ENCODE measurements at places on chromosomes 12 and 14.

DNA sequence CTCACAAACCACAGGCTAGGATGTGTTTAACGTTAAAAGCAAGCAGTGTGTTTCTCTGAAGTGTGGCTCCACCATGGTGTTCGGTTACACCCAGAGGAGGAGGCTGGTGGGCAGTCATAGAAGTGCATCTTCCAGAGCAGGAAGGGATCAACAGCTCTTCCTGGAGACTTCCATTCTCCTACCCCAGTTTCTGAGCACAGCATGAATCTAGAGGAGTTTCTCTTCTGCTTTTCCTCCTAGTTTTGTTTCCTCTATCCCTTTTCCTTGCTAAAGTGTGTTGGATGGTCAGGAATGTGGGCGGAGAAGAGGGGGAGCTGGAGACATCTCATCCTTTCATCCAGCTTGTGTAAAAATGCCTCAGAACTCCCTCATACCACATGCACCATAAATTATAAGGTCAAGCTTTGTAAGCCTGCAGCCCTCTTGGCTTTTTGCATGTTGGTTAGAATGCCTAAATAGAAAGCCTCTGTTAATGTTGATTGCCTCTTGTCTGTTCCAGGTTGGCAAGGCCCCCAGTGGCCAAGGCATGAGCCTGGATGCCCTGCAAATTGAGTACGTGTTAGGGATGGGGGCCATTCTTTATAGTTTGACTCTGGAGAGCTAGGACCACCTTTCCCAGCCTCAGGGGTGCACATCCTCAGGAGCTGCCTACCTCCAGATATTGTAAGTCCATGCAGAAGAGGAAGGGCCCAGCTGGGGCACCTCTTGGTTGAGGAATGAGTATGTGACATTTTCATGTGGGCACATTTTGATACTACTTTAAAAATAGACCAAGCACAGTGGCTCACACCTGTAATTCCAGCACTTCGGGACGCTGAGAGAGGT, 4.0 kb upstream of the CKAP4 start:
- DNase-seq, result no peak

DNA sequence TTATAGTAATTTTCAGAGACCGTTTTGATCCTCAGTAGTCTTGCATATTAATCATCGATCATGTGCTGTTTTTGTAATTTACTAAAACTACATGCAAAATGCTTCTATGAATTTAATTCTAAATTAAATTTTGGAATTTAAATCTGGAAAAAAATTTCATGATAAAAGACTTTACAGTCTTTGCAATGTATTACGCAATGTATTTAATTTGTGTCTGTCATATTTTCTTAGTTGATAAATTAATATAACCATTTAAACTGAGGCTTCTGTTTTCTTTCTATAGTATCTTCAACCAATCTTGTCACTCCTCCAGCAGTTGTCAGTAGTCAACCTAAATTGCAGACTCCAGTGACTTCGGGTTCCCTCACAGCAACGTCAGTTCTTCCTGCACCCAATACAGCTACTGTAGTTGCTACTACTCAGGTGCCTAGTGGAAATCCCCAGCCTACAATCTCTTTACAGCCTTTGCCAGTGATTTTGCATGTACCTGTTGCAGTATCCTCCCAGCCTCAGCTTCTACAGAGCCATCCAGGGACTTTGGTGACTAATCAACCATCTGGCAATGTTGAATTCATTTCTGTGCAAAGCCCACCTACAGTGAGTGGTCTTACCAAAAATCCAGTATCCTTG, 94.8 kb downstream of the ATF7IP start:
- no peak for DNase-seq

DNA sequence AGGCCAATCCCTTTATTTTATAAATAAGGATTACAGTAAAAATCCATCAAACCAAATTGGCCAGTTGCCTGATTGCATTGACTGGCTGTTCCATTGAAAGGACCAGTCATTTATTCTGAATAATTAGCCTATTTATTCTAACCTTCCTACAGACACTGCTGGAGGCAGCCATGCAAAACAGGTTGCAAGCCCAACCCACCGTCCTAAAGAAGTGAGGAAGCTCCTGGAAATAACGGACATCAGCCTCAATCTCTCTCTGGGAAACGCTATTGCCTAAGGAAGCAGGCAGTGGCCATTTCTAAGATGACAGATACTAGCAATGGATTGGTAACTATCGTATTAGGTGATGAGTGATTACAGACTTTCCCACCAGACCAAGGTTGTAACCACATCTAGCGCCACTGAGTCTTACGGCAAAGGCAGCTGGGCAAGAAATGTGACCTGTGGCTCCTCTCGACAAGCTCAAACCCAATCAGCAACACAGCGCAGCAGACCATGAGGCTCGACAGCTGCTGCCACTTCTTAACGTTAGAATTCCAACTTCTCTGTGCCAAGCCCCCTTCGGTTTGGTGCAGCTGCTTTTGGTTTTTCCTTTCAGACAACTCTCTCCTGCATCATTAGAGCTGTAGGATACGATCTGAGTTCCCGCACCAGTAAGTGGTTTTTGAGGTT, 134.2 kb downstream of the KCNK10 start:
- no peak for DNase-seq

- no peak for DNase-seq
These were observed 89.8 kb downstream of the PDZRN4 start for GRCh38 chr12:41277946-41278267.

- DNase-seq, result peak; percentile 71
These were observed 48.5 kb downstream of the SAV1 start for GRCh38 chr14:50619569-50620141.

DNA sequence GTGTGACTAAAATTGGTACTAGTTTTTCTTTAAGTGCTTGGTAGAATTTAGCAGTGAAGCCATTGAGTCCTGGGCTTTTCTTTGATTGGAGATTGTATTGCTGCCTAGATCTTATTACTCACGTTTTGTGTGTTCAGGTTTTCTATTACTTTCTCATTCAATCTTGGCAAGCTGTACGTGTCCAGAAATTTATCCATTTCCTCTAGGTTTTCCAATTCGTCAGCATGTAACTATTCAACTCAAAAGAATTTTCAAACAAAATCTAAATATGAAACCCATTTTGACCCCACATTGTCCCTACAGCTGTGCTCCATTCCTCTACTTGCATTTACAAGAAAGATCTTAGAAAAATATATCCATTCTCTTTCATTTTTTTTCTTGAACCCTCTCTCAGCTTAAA, 1613.4 kb upstream of the SEL1L start:
- peak; percentile 51 for DNase-seq

GRCh38 chr14:32510815-32511214, 181.7 kb downstream of the AKAP6 start:
- no peak for DNase-seq

DNA sequence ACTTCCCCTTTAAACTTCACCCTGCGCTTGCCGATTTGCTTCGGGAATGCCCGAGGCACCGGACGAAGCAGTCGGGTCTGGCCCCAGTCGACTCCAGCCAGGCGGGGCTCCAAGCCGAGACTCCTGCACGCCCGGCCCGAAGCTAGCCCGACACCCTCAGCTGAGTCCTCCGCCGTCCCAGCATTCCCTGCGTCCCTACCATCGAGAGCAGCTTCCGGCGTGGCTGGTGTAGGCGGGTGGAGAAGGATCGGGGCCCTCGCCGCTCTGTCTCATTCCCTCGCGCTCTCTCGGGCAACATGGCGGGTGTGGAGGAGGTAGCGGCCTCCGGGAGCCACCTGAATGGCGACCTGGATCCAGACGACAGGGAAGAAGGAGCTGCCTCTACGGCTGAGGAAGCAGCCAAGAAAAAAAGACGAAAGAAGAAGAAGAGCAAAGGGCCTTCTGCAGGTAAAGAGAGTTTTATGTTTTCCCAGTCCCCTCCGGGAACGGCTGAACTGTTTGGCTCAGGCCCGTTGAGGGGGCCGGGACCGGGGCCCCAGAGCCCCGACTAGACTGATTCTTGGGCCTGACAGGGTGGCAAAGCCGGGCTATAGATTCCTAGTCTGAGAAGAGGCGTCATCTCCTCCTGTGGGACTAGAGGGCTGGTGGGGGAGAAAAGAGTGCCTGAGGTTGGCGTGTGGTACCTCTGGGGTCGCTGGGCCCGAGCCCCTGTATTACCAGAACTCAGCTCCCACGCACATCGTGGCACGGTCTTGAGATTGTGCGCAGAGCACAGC, at the start of gene METAP2:
TSS of gene METAP2 (plus strand) at position 269 of the 776 bp plus-strand sequence. CDS start at position 297, 28 bp downstream.
- DNase-seq, result peak; percentile 96

GRCh38 chr14:26522967-26523366, 74.9 kb downstream of the NOVA1 start:
- DNase-seq, result peak; percentile 93

GRCh38 chr14:100609331-100609870, 22.2 kb upstream of the BEGAIN start:
- no peak for DNase-seq

GRCh38 chr12:119060847-119061796, 79.8 kb downstream of the SRRM4 start:
- DNase-seq, result peak; percentile 19

GRCh38 chr12:76020731-76021672, 10.6 kb downstream of the PHLDA1 start:
- peak; percentile 99 for DNase-seq
